Activated T-cell treated with anti-CD3 and anti-CD28 coated beads, Interleukin-2, amount 50 U/mL, for 72 hours (primary cell): ENCODE measurements at places on chromosomes 5 and 9. TPM values are rescaled to one million over a fixed set of nuclear protein-coding genes. Genes with fewer than 3 reads are reported as not detected.

SLC6A18 gene
- total RNA-seq: not detected

DNA sequence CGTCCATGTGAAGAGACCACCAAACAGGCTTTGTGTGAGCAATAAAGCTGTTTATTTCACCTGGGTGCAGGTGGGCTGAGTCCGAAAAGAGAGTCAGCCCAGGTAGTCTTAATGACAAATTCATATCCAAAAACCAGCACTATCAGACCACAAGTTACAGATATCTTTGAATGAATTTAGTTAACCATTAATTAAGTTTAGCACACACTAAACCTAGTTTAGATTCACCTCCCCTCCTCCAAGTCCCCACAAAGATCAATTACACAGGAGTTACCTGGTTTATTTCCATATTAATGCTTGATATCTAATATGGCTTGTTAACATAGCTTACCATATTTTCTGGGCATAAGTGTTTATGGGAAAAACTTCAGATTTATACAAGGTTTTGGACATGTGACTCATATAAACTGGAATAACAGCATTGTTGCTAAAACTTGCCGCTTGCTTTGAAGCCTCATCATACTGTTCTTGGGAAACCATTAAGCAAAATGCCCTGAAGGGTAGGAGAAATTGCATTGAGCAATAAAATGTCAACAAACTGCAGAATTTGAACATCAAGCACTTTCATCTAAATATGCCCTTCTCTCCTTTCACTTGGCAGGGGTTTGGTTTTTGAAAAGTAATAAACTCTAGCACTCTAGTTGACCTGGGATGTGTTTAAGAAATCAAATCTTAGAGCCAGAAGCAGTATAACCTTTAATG lies 166.9 kb downstream of the SNCAIP start:
- DNase-seq: no peak
- no peaks in the 10 kb centered on the region for H3K36me3 ChIP-seq
- no peak overlapping the region for H3K4me3 ChIP-seq
- no peaks in the 10 kb centered on the region for H3K27me3 ChIP-seq

GRCh38 chr9:85200726-85201404 lies 531.3 kb downstream of the NTRK2 start:
- no peaks in the 10 kb centered on the region for H3K36me3 ChIP-seq
- H3K27me3 ChIP-seq: no peaks in the 10 kb centered on the region
- no peaks in the 10 kb centered on the region for H3K4me1 ChIP-seq
- no peak overlapping the region for H3K4me3 ChIP-seq

DNA sequence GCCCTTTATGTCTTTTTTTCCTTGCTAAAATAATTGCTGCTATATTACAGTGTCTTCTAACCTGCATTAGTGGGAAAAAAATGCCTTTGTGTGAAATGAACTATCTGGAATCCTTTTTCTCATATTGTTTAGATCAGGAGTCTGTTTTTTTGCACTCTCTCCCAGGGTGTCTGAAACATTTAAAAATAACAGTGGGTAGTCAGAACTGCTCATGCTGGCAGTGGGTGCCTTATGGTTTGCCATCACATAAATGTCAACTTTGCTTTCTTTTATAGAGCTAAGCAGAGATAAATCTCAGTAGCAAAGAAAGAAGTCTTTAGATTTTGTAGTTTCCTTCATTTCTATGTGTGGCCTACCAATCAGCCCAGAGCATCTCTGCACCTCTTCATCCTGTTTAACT lies 347.8 kb upstream of the RGMB start:
- DNase-seq: no peak
- H3K4me3 ChIP-seq: no peak overlapping the region
- no peaks in the 10 kb centered on the region for H3K4me1 ChIP-seq
- peaks cover 6% of the 10 kb centered on the region for H3K27me3 ChIP-seq

GRCh38 chr9:69932901-69933300 lies 110.7 kb upstream of the MAMDC2 start:
- no peaks in the 10 kb centered on the region for H3K27me3 ChIP-seq
- H3K36me3 ChIP-seq: peaks cover 10% of the 10 kb centered on the region
- no peak overlapping the region for H3K27ac ChIP-seq
- no peak for DNase-seq

DNA sequence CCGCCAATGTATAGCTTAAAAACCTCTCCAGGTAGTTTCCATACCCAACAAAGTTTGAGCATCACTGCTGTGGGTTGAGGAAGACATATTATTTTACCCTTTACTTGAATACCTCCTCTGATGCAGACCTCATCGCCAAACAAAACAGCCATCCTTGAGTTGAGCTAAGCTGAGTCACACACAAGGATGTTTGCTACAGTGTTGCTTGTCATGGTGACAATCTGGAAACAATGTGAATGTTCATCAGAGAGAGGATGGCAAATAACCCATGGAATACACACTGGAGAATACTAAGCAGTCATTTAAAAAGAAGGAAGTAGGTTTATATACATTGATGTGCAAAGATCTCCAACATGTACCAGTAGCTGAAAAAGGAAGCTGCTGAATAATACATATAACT lies 41.1 kb upstream of the TCF7 start:
- no peaks in the 10 kb centered on the region for H3K27me3 ChIP-seq
- no peak overlapping the region for H3K4me3 ChIP-seq
- peaks cover 93% of the 10 kb centered on the region for H3K4me1 ChIP-seq
- DNase-seq: no peak
- peaks cover 5% of the 10 kb centered on the region for H3K36me3 ChIP-seq

- no peak for DNase-seq
- H3K4me3 ChIP-seq: no peak overlapping the region
- H3K27me3 ChIP-seq: peaks cover 5% of the 10 kb centered on the region
- no peaks in the 10 kb centered on the region for H3K4me1 ChIP-seq
- no peak overlapping the region for H3K27ac ChIP-seq
Measured at GRCh38 chr5:149143470-149143869, 2.2 kb downstream of the ABLIM3 start.

DNA sequence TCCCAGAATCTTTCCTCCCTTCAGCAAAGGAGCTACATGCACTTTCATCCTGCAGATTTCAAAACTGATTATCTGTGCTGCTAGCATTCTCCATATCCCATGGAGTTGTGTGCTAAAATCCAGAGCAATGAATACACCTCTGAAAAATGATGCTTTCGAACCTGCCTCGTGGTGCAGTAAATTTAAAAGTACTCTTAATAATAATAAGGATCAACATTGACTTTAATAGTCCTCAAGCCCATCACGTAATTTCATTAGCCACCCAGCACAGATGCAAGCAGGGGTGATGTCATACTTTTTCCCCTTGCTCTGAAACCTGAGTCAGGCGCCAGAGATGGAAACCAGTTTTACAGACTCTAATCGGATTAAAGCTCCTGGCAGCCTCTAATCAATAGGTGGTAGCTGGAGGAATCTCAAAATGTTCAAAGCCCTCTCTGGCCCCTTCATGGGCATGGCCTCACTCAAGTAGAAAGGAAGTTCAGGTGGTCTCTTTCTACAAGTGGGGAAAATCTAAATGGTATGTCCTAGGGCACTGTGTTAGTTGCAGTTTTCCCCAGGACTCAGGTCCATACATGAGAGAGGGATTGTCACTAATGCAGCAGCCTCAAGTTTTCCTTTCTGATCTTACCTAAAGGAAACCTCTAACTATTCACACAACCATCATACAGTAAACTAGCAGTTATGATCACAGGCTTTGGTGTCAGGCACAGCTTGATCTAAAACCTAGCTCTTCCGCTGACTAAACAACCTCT lies 221.6 kb upstream of the SLC30A5 start:
- H3K27ac ChIP-seq: no peak overlapping the region
- H3K36me3 ChIP-seq: no peaks in the 10 kb centered on the region
- H3K4me3 ChIP-seq: no peak overlapping the region
- no peak for DNase-seq

DNA sequence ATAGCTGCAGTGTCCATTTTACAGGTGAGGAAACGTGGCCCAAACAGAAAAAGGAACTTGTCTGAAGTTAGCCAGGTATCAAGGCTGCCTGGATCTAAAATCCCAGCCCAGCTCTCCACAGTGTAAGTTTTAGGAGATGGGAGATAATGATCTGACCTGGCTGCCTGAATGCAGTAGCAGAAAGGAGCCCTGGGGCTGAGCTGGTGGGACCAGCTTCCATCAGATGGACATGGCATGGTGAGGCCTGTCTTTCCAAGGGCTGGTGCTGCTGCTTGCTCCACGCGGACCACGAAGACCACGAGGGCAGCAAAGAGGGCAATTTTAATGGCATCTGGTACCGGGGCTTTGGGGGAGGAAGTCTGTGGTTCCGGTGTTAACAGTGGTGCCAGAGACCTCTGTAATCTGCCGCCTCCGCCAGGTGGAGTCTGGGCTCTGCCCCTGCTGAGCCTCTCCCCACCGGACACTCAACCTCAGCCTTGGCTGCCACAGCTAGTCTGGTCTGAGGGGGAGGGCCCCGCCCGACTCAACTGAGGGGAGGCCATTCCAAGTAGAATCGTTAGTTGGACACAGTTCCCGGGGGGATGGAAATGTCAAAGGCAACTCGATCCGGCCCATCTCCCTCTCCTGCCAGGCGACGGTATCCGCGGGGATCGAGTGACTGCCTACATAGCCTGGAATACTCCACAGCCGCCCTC lies 650 bp downstream of the MYORG start:
- no peaks in the 10 kb centered on the region for H3K27me3 ChIP-seq
- peak overlapping the region; percentile 76 for H3K4me3 ChIP-seq
- no peaks in the 10 kb centered on the region for H3K36me3 ChIP-seq

GRCh38 chr9:77961541-77961940 lies 70.1 kb downstream of the GNAQ start:
- peaks cover 36% of the 10 kb centered on the region for H3K4me1 ChIP-seq
- H3K27ac ChIP-seq: peak overlapping the region; percentile 83
- no peak overlapping the region for H3K4me3 ChIP-seq
- H3K27me3 ChIP-seq: no peaks in the 10 kb centered on the region
- H3K36me3 ChIP-seq: no peaks in the 10 kb centered on the region
- no peak for DNase-seq

- no peak overlapping the region for H3K27ac ChIP-seq
- no peaks in the 10 kb centered on the region for H3K4me1 ChIP-seq
- H3K4me3 ChIP-seq: no peak overlapping the region
- H3K36me3 ChIP-seq: no peaks in the 10 kb centered on the region
- no peak for DNase-seq
- no peaks in the 10 kb centered on the region for H3K27me3 ChIP-seq
Measured at GRCh38 chr5:22070186-22070728, 782.9 kb downstream of the CDH12 start.

GRCh38 chr5:88761269-88761850 lies 121.6 kb downstream of the MEF2C start:
- H3K4me3 ChIP-seq: no peak overlapping the region
- DNase-seq: no peak
- H3K4me1 ChIP-seq: no peaks in the 10 kb centered on the region
